ENCODE measurements at places on chromosomes 11 and 22. TPM values are rescaled to one million over a fixed set of nuclear protein-coding genes. Genes with fewer than 3 reads are reported as not detected.

The MMP13 gene
- total RNA-seq = not detected

The GPR83 gene
- total RNA-seq = under 0.01 TPM

The MPZL2 gene
- not detected for total RNA-seq

The SF1 gene
- 110 TPM for total RNA-seq

The APLNR gene
- total RNA-seq = not detected

Data from subcutaneous preadipocyte (primary cell).